ENCODE measurements at places on chromosomes 16 and 17.

- peak; percentile 42 for DNase-seq
These were observed 32.2 kb upstream of the CHMP6 start for GRCh38 chr17:80959330-80960036.

DNA sequence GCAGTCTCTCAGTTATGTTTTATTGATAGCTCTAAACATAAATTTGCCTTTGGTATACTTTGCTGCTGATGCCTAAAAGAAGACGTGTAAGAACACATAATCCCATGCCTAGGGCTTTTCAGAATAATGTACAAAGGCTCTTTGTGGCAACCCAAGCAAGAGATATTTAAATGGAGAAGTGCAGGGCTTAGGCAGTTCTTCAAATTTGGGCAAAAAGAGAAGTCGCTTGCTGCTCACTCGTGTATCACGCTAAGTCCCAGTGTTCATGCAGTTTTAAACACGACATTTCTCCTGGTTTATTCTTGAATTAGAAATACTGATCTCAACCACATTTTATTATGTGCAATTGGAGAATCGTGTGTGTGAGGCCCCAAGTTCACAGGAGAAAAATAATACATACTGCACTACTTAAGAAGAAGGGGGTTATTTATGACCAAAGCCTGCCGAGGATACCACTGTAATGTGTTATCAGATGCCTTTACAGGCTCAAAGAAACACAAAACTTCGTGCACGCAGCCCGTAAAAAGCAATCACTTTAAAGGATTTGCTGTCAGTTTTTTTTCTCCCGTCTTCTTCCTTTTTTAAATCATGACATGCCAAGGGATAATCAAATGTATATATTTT is 22.5 kb upstream of the IRX6 start:
- peak; percentile 9 for DNase-seq

DNA sequence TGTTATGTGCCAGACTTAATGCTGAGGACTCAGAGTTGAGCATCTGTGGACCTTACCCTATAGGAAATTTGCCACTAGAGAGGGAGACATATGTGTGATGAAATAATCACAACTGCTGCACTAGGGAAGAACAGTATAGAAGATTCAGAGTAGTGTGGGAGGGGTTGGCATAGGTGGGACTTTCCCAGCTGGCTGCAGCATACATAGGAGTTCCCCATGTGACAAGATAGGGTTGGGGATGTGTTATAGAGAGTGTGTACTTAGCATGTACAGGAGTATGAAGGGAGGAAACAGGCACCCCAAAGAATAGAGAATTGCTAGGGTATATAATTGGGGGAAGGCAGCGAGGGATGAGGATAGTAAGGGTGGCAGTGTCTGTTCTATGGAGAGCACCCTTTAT is 2.9 kb downstream of the NUP93 start:
- DNase-seq: no peak

DNA sequence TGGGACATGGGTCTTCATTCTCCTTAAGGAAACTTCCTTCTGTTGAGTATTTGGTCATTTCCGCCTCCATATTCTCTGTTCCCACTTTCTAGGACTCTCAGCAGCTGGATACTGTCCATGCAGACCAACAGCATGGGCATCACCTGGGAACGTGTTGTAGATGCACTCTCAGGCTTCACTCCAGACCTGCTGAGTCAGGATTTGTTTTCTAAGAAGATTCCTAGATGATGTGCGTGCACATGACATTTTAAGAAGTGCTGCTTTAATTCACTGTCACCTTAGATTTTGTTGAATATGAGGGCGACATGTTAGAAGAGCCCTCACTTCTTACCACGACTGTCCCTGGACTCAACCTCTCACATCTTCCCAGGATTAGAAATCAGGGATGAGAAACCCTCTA is 10.0 kb upstream of the SDK2 start:
- no peak for DNase-seq

DNA sequence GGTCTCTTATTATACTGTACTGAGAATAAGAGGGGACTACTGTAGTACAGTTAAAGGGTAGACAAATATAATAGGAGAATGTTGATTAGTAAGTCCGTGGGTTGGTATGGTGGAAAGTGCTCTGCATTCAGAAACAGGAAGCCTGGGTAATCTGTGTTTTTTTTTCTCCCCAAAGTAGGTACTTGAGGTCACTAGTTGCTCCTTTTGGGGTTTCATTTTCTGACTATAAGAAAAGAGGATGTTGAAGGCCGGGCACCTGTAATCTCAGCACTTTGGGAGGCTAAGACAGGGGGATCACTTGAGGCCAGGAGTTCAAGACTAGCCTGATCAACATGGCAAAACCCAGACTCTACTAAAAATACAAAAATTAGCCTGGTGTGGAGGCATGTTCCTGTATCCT is 42.0 kb upstream of the MMD start:
- no peak for DNase-seq

DNA sequence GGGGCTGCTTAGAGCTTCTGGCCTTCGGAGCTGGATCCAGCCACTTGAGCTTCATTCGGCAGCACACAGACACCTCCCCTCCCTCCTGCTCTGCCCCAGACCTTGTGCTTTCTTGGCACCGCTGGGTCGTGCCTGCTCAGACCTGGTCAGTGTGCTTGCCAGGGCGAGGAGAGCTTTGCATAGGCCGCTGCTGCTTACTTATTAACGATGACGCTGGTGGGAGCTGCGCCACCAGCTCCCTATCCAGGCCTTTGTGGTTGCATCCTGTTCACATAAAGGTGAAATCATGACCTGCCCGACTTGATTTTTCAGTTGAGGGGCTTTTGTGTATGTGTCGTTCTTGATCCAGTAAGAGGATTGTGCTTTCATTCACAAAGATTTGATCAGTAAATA is 101.1 kb downstream of the MSI2 start:
- no peak for DNase-seq

DNA sequence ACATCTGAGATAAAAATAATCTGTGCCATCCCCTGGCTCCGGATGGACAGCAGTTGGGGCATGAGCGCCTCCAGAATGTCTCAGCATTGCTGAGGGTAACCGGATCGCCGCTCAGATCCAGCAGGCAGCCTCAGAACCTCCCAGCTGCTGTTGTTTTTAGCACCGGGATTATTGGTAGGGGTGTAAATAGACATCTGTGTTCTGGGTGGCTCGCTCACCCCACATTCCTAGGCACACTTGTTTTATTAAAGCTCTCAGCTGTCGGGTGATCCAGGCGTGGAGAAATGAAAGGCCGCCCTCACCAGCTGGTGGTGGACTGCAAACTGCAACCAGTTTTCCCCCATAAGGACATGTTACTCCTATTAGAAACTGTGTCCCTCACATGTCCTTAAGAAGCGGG is 32.1 kb downstream of the MYH3 start:
- no peak for DNase-seq

DNA sequence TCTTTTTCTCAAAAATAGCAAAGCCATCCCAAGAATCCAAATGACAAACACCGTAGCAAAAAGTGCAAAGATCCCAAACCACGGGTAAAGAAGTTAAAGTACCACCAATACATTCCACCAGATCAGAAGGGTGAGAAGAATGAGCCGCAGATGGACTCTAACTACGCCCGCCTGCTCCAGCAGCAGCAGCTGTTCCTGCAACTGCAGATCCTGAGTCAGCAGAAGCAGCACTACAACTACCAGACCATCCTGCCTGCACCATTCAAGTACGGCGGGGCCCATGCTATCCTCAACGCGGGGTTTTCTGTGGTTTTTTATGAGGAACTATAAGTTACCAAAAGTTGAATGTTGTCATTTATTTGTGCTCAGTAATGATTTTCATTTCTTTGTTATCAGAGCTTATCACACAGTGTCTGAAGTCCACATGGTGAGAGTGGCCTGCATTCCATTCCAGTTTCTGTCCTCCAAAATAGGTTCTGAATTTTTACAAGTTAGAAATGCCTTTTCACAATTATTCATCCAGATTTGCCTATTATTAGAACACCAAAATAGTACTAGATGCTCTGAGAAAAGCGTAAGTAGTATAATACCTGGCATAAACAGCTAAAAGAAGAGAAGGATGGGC is 169.2 kb downstream of the MRTFB start:
- peak; percentile 20 for DNase-seq

- DNase-seq: peak; percentile 31
These were observed 72.7 kb upstream of the GAS7 start for GRCh38 chr17:10271106-10271562.

- no peak for DNase-seq
These were observed 3.5 kb downstream of the ZFPM1 start for GRCh38 chr16:88456356-88457292.

DNA sequence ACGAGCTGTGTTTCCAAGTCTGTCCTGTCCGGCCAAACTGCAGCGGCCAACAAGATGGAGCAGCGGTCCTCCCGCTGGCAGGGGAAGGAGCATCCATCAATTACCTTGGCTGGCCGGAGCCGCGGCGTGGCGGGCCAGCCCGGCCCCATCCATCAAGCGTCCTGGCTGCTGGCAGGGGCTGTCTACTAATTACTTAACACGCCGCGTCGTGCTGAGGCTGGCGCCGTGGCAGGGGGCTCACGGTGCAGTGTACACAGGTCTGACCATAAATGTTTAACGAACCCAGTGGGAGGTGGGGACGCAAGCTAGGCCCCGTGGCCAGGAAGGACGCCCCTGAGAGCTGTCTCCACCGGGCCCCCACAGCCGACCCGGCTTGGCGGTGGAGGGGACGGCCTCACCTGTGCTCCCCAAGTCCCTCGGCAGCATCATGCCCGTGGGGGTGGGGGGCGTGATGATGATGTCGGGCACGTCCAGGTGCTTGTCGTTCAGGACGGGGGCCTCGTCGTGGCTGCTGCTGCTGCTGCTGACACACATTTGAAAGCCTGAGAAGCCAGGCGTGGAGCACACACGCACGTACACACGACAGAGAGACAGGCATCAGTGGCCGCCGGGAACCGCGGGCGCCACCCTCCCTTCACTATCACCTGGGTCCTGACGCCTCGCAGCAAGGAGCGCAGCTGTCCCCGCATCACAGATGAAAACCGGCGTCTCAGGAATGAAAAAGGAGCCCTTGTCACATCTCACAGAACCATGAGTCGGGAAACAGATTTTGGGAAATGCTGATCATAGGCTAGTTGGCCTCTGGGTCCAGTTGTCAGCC is 21.2 kb upstream of the GINS2 start:
- DNase-seq: no peak

DNA sequence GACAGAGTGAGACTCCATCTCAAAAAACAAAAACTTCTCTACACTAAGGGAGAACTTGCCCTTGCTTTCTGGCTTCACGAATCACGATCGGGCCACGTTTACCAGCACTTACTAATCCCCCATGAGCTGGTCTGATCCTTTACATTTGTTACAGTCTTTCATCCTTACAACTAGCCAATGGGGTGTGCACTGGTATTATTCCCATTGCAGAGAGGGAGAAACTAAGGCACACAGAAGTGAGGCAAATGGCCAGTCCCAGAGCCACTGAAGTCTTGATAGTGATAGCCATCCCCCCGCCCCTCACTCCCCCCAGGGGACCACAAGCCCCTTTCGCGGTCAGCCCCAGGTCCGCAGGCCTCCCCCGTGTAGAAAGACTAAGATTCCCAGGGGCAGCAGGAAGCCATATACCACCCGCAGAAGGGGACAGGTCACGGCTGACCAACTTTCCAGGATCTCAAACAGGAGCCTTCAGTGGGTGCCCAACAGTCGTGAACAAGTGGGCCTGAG is 868 bp downstream of the NATD1 start:
- DNase-seq: no peak

GRCh38 chr17:40317345-40317873 is 8.4 kb downstream of the RARA start:
- peak; percentile 76 for DNase-seq

- DNase-seq: no peak
These were observed 6.2 kb downstream of the ZNF75A start for GRCh38 chr16:3311496-3311895.

DNA sequence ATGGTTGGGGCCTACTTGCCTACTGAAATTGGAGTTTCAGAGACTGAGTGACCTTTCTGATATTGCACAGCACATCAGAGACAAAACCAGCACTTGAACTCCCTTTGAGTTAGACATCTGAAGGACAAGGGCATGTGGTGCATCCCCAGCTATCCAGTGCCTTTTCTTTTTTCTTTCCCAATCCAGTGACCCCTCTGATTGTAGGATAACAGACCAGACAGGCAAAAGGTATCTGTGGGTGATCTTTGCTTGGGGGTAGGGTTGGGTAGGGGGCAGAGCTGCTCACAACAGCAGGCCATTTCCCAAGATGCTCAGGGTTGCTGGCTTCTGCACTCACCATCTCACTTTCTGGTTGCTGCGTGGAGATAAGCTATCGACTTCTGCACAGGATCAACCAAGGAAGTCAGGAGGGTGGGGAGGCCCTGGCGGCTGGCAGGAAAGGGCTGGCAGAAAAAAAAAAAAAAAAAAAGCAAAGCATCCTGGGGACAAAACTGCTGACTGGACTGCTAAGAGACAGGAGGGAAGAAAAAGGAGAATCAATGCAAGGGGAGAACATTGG is 42.2 kb downstream of the HOXB1 start:
- no peak for DNase-seq

DNA sequence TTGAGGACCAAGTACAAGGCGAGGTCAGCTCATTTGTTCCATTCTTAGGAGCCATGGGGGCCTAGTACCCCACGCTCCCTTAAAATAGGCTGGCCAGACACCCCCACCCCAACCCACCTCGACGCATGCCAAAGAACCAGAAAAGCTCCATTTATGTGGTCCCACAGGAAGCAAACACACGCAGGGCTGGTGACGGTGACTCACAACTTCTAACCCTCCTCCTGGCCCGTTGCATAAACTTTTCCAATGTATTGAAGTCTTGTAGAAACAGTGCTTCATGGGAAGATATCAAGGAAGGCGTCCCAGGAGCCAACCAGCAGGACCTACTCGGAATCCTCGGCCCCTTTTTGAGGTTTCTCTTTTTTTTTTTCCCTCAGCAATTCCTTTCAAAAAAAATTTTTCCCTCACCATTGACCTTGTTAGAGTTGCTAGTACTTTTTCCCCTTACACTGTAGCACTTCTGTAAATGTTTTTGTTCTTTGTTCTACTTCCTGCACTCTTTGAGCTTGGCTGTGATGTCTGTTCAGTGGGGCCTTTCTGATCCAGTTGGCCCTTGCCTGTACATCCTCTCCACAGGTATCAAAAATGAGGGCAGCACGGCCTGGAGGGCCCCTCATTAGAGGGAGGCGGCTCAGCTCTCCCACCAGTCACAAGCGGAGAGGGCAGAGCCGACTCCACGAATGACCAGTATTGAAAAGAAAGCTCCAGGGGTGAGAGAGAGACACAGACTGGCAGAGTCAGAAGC is 208.3 kb downstream of the RGS9 start:
- DNase-seq: peak; percentile 20

GRCh38 chr16:29825145-29826044 is 5.1 kb downstream of the MVP start:
- peak; percentile 80 for DNase-seq

GRCh38 chr17:41695954-41696757 is 7.5 kb downstream of the EIF1 start:
- peak; percentile 81 for DNase-seq

All from fibroblast of skin of right quadriceps (primary cell).